NCI-H1417 treated with DMSO at 0.1 percent for 48 hours (cell line): ENCODE measurements at places on chromosomes 11 and 22.

DNA sequence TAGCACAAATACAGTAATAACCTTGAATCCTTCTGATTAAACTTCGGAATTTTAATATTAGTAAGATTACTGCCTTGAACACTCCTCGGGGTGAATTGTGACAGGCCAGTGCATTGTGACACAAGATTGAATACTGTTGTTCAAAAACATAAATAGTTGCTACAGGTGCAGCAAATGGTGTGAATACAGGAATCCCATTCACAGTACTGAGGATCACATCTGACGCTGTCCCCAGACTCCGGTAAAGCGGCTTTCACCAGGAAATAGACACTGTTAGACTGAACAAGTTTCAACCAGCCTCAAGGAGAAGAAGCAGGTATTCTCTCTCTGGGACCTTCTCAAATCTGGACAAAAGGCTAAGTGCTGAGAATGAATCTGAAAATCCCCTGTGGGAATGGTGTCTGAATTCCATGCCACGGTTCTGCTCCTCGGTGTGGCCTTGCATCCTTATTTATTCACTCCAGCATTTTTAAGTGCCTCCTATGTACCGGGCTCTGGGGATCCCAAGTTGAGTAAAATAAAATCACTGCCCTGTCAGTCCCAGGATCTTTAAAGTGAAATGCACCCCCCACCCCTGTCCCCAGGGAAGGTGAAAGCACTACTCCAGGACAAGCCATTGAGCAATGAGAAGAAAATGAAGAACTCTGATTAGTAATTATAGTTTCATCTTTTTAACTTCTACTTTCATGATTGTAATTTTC, 3.4 kb downstream of the LGR4 start:
- no peak for DNase-seq

DNA sequence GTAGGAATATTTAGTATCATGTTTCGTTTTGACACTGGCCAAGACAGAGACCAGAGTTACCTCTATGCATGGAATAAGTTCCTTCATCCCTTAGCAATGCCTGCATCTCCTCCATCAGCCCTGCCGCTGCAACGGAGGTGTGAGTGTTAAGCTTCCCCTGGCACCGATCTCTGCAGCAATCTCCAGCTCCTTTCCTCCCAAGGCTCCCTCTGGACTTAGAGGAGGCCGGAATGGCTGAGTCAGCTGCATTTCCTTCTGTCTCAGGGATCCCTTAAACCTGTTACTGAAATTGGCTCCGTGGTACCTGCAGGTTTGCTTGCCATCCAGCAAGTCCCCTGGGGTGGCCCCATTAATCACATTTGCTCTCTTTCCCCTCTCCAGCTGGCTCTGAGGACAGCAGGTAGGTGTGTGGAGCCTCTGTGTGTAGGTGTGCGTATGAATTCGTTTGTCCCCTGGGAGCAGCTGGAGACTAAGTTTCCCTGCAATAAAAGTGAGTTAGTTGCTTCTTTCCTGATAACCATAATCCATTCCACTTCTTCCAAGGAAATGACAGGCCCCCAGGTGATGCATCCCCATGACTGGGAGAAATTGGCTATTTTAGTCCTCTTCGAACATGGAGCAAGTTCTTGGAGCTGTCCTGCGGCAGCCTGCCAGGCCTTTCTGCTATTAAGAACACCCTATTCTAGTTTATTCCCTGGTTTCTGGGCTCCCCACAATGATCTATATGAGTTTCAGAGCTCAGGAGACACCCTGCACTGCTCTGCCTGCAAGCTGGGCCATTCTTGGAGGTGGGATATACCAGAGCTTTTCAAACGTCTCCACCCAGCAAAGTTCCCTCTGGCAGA, 457.2 kb upstream of the CADM1 start:
- DNase-seq, result peak; percentile 43

DNA sequence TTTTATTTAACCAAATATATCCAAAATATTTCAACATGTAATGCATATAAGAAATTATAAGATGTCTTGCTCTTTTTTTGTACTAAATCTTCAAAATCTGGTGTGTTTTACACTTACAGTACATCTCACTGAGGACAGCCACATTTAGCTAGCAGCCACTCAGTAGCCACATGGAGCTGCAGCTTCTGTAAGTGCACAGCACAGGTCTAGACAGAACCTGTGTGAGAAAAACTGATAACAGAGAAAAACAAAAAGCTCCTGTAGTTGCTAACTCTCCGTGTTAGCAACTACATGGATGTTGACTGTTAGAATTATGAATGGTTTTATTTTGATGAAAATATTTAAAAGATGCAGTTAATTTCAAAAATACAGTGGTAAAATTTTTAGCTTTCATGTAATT, 22.2 kb downstream of the ASRGL1 start:
- DNase-seq, result no peak

DNA sequence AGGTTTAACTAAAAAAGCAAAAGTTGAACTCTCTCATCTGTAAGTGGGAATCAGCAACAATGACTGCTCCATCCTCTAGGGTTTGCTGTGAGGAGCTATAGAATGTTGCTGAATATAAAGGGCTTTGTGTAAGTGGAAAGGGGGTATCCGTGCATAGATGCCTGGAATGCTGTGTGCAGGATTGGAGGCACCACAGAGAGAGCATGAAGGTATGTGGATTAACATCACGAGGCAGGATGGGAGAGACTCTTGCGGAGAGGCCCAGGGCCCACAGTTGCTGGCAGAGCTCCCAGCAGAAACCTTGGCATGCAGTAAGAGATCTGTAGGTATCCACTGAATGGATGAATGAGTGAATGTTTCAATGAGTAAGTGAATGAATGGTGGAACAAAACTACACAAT, 298.7 kb upstream of the DDI1 start:
- DNase-seq, result no peak

GRCh38 chr11:61103851-61104423, 1.6 kb downstream of the CD5 start:
- no peak for DNase-seq

DNA sequence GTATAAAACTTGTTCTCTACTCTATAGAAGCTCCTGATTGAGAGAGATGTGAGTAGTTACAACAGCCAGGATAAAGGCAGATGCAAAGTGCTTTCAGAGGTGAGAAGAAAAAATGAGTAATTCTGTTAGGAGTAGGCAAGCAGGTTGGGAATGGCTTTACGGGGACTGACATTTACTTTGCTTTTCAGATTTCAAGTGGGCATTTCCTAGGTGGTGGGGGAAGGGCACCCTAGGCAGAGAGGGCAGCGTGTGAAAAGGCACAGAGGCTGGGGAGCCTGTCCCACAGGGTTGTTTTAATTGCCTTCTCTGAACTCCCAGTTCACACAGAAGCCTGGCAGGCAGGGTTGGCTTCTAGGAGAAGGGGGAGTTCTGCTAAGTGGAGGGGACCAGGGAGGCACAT, 106.5 kb downstream of the NAV2 start:
- DNase-seq, result no peak

DNA sequence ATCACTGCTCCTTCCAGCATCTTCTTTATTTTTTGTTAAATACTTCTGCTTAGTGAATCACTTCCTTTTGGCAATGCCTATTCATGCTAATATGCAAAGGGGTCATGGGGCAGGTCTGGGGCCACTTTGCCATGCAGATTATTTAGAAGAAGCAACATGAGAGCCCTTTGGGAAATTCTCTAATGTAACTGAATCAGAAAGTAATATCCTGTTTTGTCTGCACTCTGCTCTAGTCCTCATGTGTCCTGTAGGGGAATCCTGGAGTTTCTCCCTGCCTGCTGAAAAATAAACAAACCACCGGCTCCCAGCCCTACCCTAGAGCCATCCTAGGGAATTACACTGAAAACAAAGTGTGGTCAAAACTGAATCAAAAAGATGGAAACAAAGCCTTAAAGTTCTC, 176.5 kb upstream of the POU2AF2 start:
- no peak for DNase-seq

- no peak for DNase-seq
These were observed 7.7 kb downstream of the LRRC32 start for GRCh38 chr11:76662656-76663485.

DNA sequence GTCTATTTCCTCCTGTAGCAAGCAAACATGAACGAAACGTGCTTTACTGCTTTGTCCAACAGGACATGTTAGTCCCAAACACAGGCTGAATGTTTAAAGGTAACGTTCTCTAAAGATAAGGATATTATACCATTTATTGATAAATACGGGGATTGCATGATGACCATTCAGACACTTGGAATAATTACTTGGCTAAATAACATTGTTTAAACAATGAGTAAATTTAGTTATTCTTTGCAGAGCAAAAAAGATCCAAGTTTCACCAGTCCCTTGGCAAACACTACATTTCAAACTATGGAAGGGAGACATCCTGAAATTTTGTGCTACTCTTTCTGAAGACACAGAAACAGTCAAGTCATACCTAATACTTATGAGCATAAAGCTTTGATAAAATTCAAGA, 88.0 kb downstream of the ZNF280B start:
- DNase-seq, result no peak

GRCh38 chr11:1743585-1744136, 6.7 kb downstream of the IFITM10 start:
- DNase-seq, result no peak

DNA sequence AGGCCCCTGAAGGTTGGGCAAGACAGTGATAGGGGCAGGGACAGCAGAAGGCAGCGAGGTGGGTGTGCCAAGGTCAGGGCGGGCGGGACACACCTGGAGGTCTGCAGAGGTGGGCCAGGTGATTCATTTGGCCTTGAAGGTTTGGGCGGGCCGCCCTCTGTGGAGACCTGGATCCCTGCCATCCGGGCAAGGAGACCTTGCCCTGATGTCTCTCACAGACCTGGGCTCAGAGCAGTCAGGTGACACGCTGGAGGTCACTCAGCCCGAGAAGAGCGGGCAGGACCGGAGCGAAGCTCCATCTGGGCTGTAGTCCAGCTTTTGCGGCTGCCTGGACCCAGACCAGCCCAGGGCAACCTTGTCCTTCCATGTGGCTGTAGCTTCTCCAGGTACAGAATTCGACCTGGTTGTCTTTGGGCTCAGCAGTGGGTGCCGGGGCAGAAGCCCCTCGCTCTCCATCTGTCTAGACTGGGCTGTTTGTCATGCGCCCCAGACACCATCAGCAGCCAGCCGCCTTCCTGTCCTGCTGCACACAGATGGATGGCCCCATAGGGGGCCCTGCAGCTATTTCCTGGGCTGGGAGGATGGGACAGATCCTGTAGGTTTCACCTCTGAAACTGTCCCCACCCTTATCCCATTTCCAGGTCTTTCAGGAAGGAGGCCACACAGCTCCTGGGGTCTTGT, 3.1 kb downstream of the MRGPRG start:
- DNase-seq, result no peak

DNA sequence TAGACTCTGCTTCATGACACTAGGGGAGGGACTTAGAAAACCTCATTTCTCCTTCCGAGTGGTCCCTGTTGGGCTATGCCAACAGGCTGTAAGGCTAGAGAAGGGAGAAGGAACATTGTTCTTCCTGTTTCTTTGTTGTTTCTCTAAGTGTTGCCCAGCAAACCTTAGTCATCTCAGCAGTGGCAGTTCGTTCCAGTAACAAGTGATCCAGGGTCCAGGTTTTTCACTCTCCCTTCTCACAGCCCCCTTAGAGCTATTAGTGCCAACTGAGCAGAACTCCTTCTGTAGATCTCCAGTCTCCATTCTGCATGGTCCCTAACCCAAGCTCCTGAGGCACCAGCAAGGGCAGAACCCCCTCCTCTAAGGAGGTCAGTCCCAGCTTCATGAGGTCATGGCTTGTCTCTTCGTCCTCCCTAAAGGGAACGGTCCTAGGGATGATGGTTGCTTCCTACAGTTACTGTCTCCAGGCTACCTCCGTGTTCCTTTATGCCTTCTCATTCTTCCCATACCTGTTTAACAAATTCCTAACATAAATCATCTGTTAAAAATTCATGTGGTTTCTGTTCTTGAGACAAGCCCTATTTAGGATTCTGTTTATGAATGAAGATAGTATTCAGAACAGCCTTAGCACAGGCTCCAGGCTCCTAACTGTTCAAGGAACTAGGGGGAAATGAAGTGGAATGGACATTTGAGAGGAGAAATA, 168.6 kb upstream of the UBASH3B start:
- no peak for DNase-seq

DNA sequence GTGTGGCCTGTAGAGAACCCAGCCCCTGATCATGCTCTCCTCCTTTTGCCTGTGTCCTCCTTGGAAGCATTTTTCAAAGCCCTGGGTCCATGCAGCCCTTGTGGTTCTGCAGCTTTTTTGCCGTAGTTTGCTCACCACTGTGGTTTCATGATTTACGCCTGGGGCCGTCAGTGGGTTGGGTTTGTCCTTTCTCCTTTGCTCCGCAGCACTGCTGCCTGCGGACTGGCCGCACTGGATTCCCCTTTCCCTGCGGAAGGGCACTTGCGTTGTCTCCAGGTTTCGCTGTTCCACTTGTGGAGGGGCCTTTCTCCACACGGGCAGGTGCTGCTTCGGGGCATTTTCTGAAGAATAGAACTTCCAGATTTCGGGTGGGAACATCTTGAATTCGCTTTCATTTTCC, 1260.9 kb downstream of the BRD1 start:
- no peak for DNase-seq

- no peak for DNase-seq
These were observed 13.5 kb upstream of the MUC6 start for GRCh38 chr11:1049911-1050580.

DNA sequence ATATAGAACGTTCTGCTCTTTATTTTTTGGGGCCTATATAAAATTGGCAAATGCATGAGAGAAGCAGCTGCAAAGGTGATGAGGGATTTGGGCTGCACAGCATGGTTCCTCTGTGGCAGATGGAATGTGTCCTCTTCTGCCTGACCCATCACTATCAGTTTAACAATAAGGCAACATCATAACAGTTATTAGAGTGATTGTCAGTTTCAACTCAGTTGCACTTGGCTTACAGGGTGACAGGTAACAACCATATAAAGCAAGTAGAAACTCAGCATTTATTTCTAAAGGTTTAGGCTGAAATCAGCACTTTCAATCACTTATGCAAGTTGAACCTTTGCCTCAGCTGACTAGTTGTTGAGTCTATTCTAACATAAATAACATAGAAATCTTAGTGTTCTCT, 935.4 kb upstream of the CHORDC1 start:
- DNase-seq, result no peak

DNA sequence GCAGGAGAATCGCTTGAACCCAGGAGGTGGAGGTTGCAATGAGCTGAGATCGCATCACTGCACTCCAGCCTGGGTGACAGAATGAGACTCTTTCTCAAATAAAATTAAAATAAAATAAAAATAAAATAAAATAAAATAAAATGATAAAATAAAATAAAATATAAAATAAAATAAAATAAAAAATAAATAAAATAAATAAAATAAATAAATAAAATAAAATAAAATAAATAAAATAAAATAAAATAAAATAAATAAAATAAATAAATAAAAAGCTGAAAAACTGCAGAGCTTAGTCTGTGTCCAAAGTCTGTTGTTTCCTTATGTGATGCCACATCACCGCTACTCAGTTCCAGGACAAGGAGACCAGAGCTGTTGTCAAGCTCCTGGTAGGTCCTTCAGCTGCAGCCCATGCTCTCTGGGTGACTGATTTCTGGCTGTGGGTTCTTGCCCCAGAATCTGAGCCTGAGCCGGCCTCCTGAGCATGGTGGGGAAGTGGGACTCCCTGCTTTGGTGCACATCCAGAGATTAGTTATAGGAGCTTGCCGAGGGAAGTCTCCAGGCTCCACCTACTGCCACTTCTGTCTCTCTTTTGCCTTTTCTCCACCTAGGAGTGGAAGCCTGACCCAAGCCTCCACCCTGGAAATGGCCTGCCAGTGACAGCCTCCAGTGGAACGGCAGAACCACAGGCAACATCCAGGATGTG, 31.3 kb upstream of the ADA2 start:
- no peak for DNase-seq
